CD14-positive monocyte (primary cell): ENCODE measurements at places on chromosomes 7 and 10. TPM values are rescaled to one million over a fixed set of nuclear protein-coding genes. Genes with fewer than 3 reads are reported as not detected.

Gene OR2A42
- not detected in 2 replicates for polyA plus RNA-seq

Gene MYPN
- polyA plus RNA-seq = not detected

Gene RFC2
- 12.8 and 13.8 TPM in 2 replicates for polyA plus RNA-seq

Gene SPDYE5
- not detected for polyA plus RNA-seq

Gene TAS2R4
- not detected for polyA plus RNA-seq

Gene GTF2IRD1
- polyA plus RNA-seq = not detected

Gene RUFY2
- 1.2 and 3.9 TPM in 2 replicates for polyA plus RNA-seq

Gene HOXA13
- polyA plus RNA-seq = not detected in 2 replicates

Gene RBM17
- 51.4 TPM for polyA plus RNA-seq

Gene SNX10
- 250 TPM for polyA plus RNA-seq

Gene CRHR2
- polyA plus RNA-seq = not detected

Gene SEMA3E
- polyA plus RNA-seq = not detected

Gene FFAR4
- 1.2 and 3.1 TPM in 2 replicates for polyA plus RNA-seq
